ENCODE measurements at places on chromosomes 16 and 17.
A peak's percentile ranks its signal among the peaks of the same experiment; 100 is the strongest.

DNA sequence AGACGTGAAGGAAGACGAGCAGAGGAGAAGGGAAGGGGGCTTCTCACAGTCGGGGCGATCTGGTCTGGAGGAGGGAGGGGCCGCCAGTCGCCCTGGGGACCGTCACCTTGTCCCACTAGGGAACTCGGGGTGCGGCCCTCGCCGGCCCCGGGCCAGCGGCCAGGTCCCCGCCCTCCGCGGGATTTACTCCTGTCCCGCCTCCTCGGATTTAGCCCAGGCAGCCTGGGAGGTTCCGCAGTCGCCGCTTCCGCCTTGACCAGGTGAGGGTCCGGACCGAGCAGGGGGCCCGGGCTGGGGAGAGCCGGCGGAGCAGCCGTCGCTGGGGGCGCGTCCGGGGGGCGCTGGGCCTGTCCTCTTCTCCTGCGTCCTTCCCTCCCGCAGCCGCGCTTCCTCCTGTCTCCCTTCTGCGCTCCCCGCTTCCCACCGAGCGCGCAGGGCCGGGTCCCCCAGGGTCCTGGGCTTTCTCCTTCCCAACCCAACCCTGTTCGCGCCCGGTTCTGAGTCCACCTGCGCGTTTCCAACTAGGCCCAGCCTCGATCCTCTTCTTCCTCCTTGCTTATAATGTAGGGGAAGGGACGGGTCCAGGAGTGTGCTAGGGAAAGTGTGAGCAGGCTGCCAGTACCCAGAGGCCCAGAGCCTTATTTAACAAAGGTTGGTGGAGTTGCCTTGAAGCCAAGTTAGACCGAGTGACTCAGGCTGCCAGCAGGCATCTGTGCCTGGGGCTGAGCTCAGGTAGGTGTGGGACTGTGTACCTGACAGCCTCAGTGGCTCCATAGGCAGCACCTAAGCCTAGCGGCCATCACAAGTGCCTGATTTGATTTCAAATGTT is at the start of gene TNK1:
Gene TNK1, plus strand, starts transcription at position 235 of the 829 bp plus-strand sequence. CDS start 1,838 bp downstream, outside the sequence.
- no peak for DNase-seq

- no peak for DNase-seq
Measured at GRCh38 chr17:75987041-75987440, 8.0 kb downstream of the TEN1 start.

DNA sequence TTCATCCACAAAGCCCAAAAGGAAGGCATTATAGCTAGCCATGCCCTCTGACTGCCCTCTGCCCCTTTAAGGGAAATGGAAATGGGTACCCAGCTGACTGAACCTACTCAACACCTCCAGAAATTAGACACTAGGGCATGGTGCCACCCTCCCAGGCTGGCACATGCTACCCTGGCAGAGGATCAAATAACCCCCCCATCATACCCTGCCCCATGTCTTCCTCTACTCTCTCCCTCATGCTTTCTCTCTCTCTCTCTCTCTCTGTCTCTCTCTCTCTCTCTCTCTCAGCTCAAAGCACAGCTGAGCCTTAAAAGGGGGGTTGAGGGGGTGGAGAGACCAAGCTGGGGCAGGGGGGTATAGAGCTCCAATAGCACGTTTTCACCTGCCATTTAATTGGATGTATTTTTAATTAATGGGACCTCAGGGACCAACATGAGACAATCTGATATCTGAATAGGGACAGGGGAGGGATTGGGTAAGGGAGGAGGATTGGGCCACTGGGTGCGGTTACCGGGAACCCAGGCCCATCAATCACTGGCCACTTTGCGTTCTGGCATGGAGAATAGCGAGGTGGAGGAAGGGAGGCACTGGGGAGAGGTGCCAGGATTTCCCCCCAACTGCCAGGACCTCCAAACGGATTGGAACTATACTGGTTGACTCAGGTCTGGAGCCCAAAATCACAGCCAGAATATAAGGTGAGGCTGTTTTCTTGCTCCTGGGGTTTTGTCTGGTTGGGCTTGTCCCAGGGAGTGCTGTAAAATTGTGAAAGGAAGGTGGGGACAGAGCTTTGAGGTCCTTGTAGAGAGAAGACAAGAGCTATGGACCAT is 57.8 kb downstream of the NEUROD2 start:
- DNase-seq = no peak

GRCh38 chr16:23640615-23640930 is 537 bp downstream of the PALB2 start:
- DNase-seq = peak; percentile 1

GRCh38 chr17:41987642-41988041 is 21.0 kb downstream of the CNP start:
- DNase-seq = no peak

DNA sequence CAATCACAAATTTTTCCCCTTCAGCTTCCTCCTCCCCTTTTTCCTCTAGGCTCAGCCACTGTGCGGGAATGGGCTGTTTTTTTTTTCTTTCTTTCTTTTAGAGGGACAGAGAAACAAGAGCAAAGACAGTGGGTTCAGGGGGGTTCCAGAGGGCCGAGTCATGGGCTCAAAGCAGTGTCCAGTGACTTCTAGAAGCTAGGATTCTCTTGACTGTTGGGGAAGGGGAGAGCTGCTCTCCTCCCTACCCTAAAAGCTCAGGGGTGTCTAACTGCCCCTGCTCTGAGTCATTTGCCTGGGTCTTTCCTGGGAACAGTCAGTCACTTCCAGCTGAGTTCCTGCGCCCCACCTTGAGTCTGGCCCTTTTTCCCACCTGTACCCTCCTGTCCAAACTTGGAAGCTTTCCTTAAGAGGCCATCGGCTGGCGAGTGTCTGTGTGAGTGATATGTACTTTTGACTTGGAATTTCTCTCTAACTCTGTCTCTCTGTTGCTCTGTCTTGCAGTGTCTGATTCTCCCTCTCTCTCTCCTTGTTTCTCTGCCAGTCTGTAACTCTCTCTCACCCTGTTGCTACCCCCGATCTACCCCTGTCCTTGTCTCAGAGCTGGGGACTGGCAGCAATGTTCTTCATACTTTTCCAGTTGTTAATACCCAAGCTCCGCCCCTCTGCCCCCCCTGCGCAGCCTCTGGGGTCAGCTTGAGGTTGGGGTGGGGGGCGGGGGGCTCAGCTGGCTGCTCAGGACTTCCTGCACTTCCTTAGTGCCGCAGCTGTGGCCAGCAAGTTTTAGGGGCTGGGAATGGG is 2.4 kb downstream of the THRA start:
- DNase-seq = no peak

- no peak for DNase-seq
Measured at GRCh38 chr16:48960830-48961229, 320.8 kb downstream of the CBLN1 start.

DNA sequence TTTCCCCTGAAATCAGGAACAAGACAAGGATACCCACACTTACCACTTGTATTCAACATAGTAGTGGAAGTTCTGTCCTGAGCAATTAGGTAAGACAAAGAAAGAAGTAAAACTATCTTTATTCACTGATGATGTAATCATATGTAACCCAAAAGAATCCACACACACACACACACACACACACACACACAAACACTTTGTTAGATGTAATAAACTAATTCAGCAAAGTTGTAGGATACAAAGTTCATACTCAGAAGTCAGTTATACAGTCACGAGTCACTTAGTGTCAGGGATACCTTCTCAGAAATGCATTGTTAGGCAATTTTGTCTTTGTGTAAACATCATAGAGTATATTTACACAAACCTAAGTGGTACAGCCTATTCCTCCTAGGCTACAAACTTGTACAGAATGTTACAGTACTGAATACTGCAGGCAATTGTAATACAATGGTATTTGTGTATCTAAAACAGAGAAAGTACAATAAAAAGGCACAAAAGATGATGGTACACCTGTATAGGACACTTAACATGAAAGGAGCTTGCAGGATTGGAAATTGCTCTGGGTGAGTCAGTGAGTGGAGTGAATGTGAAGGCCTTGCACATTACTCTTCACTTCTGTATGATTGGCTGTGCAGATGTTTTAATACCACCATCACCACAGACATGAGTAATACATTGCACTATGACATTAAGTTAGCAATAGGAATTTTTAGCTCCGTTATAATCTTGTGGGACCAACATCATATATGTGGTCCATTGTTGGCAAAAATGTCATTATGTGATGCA is 370.1 kb downstream of the ZFHX3 start:
- no peak for DNase-seq

DNA sequence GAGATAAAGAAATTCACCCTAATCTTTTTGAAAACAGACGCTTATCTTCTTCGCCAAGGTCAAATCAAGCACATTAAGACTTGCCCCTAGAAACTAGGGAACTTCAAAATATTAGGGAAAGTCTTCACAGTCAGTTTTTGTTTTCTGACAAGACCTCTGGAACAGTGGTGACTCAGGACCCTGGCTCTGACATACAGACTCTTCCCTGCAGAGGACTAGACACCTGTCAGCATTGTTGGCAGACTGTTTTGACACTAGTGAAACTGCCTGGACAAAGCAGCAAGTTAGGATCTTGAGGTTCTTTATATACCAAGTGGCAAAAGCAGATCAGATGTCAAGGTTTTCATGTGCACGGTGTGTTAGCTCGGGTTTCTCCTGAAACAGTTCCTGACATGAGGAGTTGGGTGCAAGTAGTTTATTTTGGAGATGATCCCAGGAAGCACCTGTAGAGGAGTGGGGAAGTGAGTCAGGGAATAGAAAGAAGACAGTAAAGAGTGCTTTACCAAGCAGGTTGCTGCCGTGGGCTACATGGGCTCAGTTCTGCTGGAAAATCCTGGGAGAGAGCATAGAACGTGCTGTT is 182.0 kb upstream of the IRX5 start:
- DNase-seq = peak; percentile 4

DNA sequence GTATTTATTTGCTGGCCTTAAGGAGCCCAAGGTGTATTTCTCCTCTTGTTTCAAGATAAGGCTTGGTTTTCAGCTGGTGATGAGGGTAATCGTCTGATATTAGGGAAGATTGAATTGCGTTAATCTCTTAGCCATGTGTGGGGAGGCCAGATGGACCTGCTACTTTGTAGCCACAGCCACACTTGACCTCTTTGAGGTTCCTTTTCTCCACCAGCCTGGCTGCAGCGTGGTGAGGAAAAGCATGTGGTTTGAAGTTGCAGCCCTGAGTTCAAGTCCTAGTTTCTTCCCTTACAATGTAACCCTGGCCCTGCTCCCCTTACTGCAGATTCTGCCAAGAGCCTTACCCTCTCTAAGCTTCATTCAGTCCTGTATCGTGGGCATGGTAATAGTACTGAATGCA is 3.1 kb downstream of the MINK1 start:
- no peak for DNase-seq

DNA sequence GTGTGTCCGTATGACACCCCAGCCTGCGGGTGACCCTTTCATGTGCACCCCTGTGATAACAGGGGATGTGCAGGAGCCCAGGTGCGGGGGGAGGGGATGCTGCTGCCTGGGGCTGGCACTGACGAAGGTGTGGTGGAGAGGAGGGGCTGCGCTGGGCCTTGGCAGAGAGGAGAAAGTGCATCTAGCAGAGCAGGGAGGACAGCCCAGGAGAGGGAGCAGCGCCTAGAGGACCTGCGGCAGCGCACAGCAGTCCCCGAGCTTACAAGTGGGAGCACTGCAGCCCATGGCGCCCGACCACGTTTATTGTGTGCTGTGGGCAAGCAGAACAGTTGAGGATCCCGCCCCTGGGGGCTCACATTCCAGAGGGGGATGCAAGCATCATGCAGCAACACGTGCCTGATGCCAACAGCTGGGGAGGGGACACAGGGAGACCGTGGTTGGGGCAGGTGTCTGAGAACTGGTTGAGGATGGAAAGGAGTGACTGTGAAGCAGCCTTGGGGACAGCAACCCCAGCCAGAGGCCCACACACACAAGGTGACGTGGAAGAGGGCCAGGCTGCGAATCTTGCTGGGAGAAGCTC is 10.9 kb upstream of the SLC7A5 start:
- no peak for DNase-seq

DNA sequence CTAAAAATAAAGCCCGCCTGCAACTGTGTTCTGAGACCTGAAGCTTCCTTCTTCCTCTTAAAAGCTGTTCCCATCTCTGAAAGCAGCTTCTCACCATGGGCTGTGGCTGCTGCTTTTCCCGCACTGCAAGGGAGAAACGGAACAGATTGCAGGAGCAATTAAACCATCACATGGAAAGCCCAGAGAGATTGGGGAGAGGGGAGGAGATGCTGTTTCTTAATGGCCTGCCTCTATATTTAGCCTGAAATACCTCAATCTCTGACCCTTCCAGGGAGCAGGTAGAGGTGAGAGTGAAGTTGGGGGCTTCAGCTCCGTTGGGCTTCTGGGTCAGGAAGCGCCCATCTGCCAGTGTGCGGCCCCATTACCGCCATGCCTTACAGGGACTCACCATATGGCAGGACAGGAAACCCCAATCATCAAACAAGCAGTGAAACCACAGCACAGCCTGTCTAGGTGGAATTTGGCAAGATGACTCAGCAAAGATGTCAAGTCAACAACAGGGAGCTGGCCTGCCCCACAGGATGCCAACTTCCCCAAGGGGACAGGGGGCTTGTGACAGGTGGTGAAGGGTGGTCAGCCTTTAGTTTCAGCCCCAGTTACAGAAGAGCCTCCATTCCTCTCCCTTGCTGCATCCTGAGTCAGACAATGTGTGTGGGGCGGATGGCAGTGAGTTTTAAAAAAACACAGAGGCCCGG is 286.6 kb upstream of the CCL2 start:
- no peak for DNase-seq

DNA sequence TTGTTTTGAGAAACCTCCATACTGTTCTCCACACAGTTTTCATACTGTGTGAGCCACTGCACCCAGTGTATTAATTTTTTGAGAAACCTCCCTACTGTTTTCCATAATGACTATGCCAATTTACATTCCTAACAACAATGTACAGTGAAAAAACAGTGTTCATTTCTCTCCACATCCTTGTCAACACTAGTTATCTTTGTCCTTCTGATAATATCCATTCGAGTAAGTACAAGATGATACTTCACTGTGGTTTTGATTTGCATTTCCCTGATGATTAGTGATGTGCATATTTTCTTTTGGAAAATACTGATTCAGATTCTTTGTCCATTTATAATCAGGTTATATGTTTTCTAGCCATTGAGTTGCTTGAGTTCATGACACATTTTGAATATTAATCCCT is 462.0 kb downstream of the CDH11 start:
- no peak for DNase-seq

DNA sequence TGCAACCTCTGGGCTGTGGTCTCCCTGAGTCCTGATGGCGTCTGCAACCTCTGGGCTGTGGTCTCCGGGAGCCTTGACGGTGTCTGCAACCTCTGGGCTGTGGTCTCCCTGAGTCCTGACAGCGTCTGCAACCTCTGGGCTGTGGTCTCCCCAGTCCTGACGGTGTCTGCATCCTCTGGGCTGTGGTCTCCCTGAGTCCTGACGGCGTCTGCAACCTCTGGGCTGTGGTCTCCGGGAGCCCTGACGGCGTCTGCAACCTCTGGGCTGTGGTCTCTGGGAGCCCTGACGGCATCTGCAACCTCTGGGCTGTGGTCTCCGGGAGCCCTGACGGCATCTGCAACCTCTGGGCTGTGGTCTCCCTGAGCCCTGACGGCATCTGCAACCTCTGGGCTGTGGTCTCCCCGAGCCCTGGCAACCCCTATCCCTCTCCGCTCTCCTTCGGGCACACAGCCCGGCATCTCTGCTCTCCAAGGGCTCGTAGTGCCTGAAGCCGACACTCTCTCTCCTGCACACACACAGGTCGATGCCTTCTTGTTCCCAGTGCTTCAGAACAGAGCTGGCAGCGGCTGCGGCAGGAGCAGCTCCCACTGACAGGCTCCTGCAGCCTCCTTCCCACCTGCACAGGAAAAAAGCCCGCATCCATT is 45.6 kb downstream of the METRNL start:
- DNase-seq = no peak
